ENCODE measurements at places on chromosomes 3 and 15. TPM values are rescaled to one million over a fixed set of nuclear protein-coding genes. Genes with fewer than 3 reads are reported as not detected.

SLC26A6 gene
- not detected for polyA plus RNA-seq

GOLGA6L9 gene
- polyA plus RNA-seq, result 0.86 TPM

HCLS1 gene
- 384 TPM for polyA plus RNA-seq

CCR9 gene
- polyA plus RNA-seq, result 0.77 TPM

SCN11A gene
- not detected for polyA plus RNA-seq

CYP1A2 gene
- not detected for polyA plus RNA-seq

DNA sequence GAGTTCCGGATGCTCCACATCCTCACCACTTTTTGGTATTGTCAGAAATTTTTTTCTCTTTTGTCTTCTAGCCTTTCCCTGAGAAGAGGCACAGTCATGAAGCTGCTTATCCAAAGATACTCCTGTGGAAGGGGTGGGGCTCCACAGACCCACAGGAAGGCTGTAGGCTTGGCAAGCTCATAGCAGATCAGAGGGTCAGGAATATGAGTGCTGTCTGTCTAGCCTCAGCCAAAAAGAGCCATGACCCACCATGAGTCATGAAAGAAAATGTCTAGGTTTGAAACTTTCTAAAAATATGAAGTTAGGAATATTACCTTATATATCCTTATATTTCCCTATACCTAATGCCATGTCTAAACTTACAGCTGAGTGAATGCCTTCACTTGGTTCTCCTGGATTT, 118.2 kb upstream of the THBS1 start:
- H3K4me3 ChIP-seq, result no peak overlapping the region
- H3K27me3 ChIP-seq, result no peaks in the 10 kb centered on the region
- H3K4me1 ChIP-seq, result no peaks in the 10 kb centered on the region
- no peak for DNase-seq

GRCh38 chr3:197149-197827, 725 bp downstream of the CHL1 start:
- H3K36me3 ChIP-seq, result peaks cover 8% of the 10 kb centered on the region
- no peak for DNase-seq
- H3K4me1 ChIP-seq, result peaks cover 5% of the 10 kb centered on the region
- H3K27ac ChIP-seq, result peak overlapping the region; percentile 92
- H3K4me3 ChIP-seq, result peak overlapping the region; percentile 88

GRCh38 chr3:54178376-54178775, 56.0 kb downstream of the CACNA2D3 start:
- H3K4me3 ChIP-seq, result no peak overlapping the region
- H3K4me1 ChIP-seq, result no peaks in the 10 kb centered on the region
- DNase-seq, result no peak
- no peaks in the 10 kb centered on the region for H3K36me3 ChIP-seq
- H3K27me3 ChIP-seq, result no peaks in the 10 kb centered on the region

- H3K27ac ChIP-seq, result no peak overlapping the region
- H3K36me3 ChIP-seq, result no peaks in the 10 kb centered on the region
- DNase-seq, result no peak
- no peaks in the 10 kb centered on the region for H3K27me3 ChIP-seq
Measured at GRCh38 chr3:46858456-46858855, 4.8 kb downstream of the MYL3 start.

DNA sequence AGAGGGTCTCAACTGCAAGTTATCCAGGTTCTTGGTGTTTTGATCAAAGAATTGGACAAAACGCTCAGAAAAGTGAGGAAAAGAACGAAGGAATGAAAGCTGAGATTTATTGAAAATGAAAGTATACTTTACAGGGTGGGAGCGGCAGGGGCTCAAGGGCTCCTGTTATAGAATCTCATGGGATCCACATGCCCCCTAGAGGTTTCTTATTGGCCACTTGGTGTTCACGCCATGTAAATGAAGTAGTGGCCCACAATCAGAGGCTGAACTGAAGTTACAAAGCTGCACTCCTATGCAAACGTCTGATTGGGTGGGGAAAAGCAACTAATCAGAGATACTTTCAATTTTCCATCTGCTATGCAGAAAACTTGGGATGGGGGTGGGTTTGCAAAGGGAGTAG, 216.7 kb downstream of the PTPRG start:
- no peak overlapping the region for H3K27ac ChIP-seq
- no peaks in the 10 kb centered on the region for H3K4me1 ChIP-seq
- H3K27me3 ChIP-seq, result no peaks in the 10 kb centered on the region
- DNase-seq, result no peak

DNA sequence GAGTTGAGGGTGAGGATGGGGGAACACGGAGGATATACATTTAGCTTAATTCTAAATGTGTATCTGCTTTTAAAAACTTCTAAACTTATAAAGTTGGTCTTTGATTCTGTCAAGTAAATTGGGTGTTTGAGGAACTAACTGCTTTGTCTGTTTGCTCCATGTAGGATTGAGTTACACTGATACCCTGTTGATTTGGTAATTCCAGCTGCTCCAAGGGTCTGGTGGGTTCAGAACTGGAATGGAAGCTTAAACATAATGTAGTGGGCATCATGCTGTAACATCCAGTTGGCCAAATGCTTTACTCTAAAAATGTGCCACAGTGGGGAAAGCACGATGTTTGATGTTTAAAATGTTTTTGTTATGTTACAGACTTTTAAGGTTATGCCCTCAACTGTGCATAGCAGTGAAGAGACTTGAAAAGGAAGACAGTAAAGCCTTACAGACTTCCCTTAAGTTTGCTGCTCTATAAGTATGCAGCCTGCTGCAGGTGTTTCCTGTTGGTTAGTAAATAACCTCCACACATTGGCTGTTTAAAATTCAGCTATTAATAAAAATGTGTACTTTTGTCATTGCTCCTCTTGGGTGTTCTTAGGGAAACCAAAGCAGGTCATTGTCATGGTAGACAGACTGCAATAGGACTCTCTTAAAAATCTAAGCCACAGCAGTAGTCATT, 5.9 kb upstream of the EDEM1 start:
- peaks cover 25% of the 10 kb centered on the region for H3K36me3 ChIP-seq
- H3K4me1 ChIP-seq, result peaks cover 64% of the 10 kb centered on the region
- peak overlapping the region; percentile 96 for H3K27ac ChIP-seq
- peak; percentile 83 for DNase-seq
- H3K27me3 ChIP-seq, result no peaks in the 10 kb centered on the region
- peak overlapping the region; percentile 79 for H3K4me3 ChIP-seq

GRCh38 chr15:92393071-92393979, at the start of gene ST8SIA2:
Gene ST8SIA2, plus strand, starts transcription at chr15:92393881. Its CDS starts 184 bp downstream, at chr15:92394065.
- no peak within 1 kb of the TSS for H3K4me3 ChIP-seq
- peaks cover 59% of the 10 kb centered on the region for H3K27me3 ChIP-seq
- peaks cover 4% of the 10 kb centered on the region for H3K4me1 ChIP-seq
- no peaks in the 10 kb centered on the region for H3K36me3 ChIP-seq
- no peak within 1 kb of the TSS for H3K27ac ChIP-seq
- no peak for DNase-seq

DNA sequence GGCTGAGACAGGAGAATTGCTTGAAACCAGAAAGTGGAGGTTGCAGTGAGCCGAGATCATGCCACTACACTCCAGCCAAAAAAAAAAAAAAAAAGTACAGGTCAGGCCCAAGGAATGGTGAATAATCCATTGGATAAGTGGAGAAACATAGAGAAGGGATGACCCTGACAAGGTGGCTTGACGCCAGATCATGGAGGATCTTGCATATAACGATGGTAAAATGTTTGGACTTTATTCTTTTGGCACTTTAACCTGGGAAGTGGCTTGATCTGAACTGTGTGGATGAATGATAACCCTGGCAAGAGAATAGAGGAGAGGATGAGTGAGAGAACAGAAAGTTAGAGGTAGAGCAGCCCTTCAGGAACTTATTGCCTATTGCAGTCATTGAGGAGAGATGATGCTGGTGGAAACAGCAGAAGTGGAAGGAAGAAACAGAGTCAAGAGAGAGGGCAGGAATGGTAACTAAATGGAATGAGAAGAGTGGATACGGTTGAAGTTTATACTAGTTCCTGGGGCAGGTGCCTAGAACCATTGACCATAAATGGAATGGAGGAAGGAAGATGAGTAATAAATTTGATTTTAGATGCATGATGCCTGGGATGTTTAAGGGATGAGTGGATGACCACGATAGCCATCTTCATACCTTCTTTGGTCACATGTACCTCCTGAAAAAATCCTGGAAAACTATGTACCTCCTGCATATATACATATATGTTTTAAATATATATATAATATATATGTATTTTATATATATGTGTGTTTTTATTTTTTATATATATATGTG, 57.8 kb downstream of the BLM start:
- H3K4me3 ChIP-seq, result no peak overlapping the region
- H3K36me3 ChIP-seq, result peaks cover 6% of the 10 kb centered on the region
- no peak overlapping the region for H3K27ac ChIP-seq
- no peak for DNase-seq
- H3K4me1 ChIP-seq, result no peaks in the 10 kb centered on the region

DNA sequence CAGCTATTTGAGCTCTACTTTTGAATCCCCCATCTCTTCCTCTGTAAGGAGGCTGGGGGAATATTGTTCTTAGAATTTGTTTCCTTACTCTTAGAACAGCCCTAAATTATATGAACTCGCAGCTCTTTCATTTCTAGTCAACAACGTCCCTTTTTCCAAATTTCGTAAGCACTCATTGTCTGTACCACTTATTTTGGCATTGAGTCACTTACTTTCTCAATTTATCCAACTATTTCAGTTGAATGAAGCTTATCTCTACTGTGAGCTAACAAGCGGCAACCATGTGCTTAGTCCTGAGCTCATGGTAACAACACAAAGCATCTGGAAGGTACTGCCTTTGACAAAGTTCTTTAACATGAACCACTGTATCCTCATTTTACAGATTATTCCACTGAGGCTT, 191.1 kb downstream of the GREM1 start:
- no peak for DNase-seq
- H3K27me3 ChIP-seq, result peaks cover 14% of the 10 kb centered on the region
- no peaks in the 10 kb centered on the region for H3K36me3 ChIP-seq
- H3K4me1 ChIP-seq, result peaks cover 49% of the 10 kb centered on the region

DNA sequence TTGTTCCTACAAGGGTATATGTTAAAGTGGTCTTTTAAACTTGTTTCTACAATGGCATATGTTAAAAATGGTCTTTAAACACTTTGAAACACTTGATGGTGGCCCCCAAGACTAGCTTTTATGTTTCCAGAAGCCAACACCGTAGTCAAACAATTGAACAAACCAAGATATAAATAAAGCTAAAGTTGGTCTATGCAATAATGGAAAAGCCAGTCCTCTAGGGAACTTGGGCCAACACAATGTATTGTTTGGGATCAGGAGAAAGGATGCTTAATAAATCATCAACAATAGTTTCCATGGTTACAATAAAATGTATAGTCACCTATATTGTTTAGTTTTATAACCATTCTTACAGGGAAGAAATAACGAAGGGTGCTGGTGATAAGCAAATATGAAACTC, 137.2 kb downstream of the RORA start:
- H3K4me3 ChIP-seq, result no peak overlapping the region
- H3K27me3 ChIP-seq, result peaks cover 7% of the 10 kb centered on the region
- no peak for DNase-seq
- no peak overlapping the region for H3K27ac ChIP-seq
- no peaks in the 10 kb centered on the region for H3K36me3 ChIP-seq

DNA sequence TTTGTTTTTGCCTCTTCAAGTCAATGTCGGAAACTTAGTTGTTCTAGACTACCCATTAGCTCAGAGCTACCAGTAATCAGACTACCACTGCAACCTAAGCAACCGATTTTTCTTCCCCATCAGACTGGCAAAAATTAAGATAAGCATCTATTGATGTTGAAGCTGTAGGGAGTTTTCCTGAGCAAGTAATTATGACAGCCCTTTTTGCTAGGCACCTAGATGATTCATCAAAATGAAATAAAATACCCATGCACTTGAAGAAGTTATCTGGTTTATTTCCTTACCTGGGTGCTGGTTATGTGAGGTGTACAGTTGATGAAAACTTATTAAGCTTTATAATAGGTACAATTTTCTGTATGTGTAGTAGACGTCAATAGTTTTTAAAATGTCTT, 554 bp upstream of the COMMD4 start:
- peak overlapping the region; percentile 94 for H3K4me3 ChIP-seq
- peak overlapping the region; percentile 98 for H3K27ac ChIP-seq
- no peak for DNase-seq
- H3K36me3 ChIP-seq, result no peaks in the 10 kb centered on the region

- no peaks in the 10 kb centered on the region for H3K36me3 ChIP-seq
- H3K4me1 ChIP-seq, result no peaks in the 10 kb centered on the region
- no peak for DNase-seq
- no peaks in the 10 kb centered on the region for H3K27me3 ChIP-seq
- no peak overlapping the region for H3K4me3 ChIP-seq
Measured at GRCh38 chr3:45409921-45410320, 21.5 kb downstream of the LARS2 start.

DNA sequence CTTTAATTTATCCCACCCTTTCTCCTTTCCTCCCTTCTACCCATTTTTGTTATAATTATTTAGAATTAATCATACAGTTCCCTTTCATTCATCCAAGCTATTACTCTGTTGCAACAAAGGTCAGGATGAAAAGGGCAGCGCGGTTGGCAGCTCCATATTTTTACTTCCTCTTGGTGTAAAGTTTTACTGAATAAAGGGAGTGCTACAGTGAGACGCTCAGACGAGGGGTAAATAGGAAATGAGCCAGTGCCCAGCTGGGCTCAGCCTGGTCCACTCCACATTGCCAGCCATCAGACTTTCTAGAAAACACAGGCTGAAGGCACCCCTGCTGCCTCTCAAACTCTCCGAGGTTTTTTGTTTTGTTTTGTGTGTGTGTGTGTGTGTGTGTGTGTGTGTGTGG, 21.9 kb upstream of the ZBTB38 start:
- H3K4me3 ChIP-seq, result no peak overlapping the region
- H3K27ac ChIP-seq, result no peak overlapping the region
- peaks cover 15% of the 10 kb centered on the region for H3K27me3 ChIP-seq
- DNase-seq, result no peak

- H3K4me3 ChIP-seq, result peak overlapping the region; percentile 97
- peaks cover 47% of the 10 kb centered on the region for H3K4me1 ChIP-seq
- peak; percentile 16 for DNase-seq
- no peaks in the 10 kb centered on the region for H3K36me3 ChIP-seq
- H3K27me3 ChIP-seq, result peaks cover 19% of the 10 kb centered on the region
Measured at GRCh38 chr3:42803414-42804105, 730 bp downstream of the HIGD1A start.

DNA sequence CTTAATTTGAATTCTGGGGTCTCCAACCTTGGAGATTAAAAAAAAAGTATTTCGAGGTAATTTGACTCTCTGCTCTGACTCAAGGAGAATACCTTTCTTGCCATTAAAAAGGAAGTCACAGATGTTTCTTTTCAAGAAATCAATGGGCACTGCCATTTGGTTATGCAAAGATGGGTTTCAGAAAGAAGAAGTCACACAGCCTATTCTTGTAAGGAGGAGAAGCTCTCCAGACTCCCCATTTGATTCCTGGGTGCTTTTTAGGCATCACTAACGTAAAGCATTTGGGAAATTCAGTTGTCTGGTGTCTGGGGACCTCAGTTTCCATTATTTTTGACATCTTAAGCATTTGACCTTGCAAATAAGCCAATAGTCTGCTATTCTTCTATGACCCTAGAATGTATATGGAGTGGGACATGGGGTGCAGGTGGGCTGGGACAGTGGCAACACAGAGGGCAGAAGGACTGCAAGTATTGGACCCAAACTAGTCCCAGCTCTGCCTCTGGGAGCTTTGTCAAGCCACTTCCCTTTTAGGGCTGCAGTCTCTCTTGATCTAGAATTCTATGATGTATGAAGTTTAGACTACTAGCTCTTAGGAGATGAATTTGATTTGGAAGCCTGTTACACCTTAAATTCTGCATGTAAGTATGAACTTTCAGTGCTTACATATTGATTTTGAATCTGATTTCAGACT, 27.8 kb downstream of the IL5RA start:
- H3K27me3 ChIP-seq, result no peaks in the 10 kb centered on the region
- no peak overlapping the region for H3K27ac ChIP-seq
- H3K36me3 ChIP-seq, result no peaks in the 10 kb centered on the region
- DNase-seq, result peak; percentile 14
- H3K4me1 ChIP-seq, result peaks cover 12% of the 10 kb centered on the region
